ENCODE measurements at places on chromosomes 1 and 21.

DNA sequence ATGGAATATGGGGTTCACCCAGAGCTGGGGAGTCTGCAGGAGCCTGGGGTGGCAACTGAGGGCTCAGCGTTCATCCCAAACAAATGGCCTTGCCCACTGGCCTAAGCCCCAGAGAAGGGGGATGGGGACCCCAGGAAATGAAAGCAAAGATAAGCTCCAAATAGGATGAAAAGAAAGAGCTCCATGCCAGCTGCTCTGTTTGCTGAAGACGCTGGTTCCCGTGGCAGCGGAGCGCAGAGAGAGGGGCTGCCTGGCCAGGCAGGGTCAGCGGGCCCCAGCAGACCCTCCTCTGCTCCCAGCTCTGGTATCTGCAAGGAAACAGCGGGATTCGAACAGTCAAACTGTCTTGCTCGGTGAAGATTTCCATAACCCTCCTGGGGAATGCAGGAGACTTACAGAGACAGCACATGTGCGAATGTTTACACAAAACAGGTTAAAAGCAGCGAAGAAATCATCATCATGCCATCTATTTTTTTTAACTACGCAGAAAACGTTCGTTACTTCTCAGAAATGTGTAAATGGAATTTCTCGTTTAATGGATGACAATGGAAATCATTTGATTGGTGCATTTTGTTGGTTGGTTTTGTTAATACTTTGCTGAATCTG is 94.4 kb downstream of the PDE9A start:
- no peak for DNase-seq

GRCh38 chr1:101073836-101074235 is 48.3 kb upstream of the DPH5 start:
- no peak for DNase-seq

DNA sequence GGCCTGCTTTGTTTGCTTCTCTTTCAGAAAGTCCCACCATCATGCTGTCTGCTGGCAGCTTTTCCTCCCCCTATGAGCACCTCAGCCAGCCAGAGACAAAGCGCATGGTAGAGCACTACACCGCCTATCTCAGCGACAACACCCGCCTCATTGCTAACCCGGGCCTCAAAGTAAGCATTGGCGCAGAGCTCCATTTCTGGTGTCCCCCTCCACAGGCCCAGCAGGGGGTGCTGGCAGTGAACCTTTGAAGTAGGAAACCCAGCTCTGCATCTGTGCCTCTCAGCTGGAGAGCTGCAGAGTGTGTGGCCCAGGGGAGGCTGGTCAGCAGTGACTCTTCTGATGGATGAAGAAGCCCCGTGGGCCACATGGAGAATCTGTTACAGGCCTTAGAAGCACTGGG is 81.2 kb upstream of the RAVER2 start:
- DNase-seq, result no peak

- DNase-seq, result no peak
Observed at GRCh38 chr1:206895325-206895724, 1.9 kb upstream of the IL24 start.

GRCh38 chr1:233246965-233247364 is 48.6 kb downstream of the PCNX2 start:
- no peak for DNase-seq

DNA sequence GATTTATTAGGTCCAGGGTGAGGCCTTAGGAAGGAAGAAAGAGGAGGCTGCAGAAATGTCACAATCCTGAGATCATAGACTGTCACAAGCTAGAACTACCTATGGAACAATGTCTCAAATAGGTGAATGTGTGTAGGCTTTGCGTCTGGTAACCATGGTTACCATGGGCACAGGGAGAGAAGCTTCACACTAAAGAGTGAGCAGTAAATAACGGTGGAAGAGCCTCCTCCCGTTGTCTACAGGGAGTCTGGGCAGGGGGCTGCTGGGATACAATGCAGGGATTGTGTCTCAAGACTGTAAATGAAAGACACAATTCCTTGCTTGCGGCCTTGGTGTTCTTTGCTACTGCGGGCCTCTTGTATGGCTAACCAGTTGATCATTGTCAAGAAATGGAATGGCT is 28.2 kb upstream of the KCNJ6 start:
- DNase-seq, result no peak

DNA sequence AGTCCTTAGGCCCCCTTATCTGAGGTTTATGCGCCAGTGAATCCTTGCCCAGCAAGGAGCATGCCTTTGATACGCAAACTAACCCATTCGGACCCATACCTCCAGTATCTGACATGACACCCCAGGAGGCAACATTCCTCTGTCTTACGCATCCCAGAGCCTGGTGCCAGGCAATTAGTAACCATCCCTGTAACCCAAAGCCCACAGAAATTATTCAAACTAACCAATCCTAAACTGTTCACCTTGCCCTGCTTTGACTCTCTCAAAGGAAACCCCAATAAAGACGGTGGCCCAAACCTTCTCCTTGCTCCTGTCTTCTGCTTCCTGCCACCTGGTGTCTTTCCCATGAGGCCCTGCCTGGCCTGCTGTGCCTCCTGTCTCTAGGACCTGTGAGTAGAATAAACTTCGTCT is 36.4 kb downstream of the ZNF496 start:
- no peak for DNase-seq

DNA sequence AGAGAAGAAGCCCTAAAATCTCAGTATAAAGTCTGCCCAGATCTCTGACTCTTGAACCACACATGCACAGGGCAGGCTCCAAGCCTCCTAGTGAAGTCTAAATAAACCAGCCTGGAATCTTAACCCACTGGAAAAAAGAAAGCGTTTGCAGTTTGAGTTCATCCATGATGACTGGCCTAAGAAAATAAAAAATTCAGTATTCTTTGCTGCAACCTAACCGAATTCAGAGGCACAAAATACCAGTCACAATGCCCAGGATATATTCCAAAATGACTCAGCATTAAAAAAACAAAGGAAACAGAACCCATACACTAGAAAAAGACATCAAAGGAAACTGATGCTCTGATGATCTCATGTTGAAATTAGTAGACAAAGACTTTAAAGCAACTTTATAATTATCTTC is 269.2 kb downstream of the SDCCAG8 start:
- DNase-seq, result no peak

- DNase-seq, result no peak
Observed at GRCh38 chr1:50279622-50280330, 143.5 kb downstream of the DMRTA2 start.

DNA sequence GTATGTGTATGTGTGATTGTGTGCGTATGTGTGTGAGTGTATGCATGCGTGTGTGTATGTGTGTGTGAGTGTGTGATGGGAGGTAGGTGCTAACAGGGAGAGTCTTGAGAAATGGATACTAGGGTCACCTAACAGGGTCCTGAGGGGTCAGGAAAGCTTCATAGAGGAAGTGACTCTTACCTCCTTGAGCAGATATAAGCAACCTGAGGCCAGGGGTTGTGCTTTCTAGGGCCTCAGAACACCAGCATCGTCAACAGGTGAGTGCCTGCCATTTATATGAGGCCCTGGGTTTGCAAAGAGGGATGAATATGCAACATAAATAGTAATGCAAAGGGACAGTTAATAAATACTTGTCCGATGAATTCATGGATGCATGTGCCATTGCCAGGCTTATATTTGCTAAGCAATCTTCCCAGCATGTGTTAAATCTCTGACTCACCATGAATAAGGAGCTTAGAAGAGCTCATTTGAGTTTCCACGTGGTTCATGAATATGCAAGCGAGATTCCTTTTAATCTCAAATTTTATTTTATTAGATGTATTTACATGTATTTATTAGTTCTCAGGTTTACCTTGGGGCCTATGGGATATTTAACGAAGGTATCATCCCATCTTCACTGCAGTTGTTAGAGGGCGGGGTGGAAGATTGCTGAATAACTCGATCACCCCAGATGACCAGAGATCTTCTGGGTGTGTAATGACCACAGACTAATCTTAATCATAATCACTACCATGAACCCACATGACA is 438.3 kb downstream of the CAMTA1 start:
- no peak for DNase-seq

Data from natural killer cell (primary cell).